Suppressor macrophage treated with lipopolysaccharide for 4 hours (primary cell): ENCODE measurements at places on chromosomes 4 and X.

DNA sequence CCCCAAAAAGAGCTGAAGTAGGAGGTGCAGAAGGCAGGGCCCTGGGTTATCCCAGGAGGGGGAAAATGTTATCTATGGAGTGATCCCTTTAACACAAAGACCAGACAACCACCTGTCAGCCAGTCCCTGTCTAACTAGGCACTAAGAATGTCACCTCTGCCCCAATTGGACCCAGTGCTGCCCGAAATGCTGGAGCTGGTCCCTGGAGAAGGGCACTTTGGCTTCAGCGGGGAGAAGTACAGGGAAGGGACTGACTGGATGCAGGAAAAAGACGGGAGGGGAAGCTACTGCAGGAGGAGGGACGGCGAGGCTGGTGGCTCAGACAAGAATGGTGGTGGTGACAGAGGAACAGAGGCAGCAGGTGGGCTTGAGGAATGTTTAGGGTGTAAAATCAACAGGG is 17.3 kb downstream of the PHKA2 start:
- no peak for DNase-seq

- no peak for DNase-seq
These were observed 196.9 kb upstream of the ANK2 start for GRCh38 chr4:112852601-112853000.

- no peak for DNase-seq
These were observed 150.4 kb downstream of the SOWAHB start for GRCh38 chr4:76747563-76747962.

GRCh38 chrX:78747489-78747888 is at the start of gene LPAR4:
LPAR4 (plus strand) TSS chrX:78747720; CDS start chrX:78754870, 7,150 bp downstream.
- no peak for DNase-seq

GRCh38 chr4:72109959-72110497 is 78.2 kb downstream of the NPFFR2 start:
- no peak for DNase-seq

DNA sequence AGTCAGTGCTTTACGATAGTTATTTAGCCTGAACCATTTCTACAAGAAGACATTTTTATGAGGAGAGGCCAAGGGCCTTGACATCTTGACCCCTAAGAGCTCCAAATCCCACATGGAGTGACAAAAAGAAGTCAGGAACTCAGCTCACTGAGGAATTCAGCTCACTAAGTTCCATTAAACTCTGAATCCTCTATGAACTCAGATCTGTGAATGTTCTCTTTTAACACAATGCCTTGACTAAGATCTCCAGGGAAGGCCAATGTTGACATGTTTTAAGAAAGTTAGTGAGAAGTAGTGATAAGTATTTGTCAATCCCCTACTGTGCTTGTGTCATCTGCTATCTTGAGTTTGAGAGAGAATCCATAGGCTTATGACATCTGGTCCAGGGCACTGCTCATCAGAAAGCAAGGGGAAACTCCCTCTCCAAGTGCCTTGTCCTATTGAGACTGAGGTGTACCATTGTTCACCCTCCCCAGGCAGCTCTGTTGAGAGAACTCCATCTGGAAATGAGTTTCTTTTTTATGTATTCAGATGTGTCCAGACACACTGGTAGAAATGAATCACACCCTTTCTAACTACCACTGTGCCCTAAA is 68.7 kb upstream of the PCDH19 start:
- no peak for DNase-seq

DNA sequence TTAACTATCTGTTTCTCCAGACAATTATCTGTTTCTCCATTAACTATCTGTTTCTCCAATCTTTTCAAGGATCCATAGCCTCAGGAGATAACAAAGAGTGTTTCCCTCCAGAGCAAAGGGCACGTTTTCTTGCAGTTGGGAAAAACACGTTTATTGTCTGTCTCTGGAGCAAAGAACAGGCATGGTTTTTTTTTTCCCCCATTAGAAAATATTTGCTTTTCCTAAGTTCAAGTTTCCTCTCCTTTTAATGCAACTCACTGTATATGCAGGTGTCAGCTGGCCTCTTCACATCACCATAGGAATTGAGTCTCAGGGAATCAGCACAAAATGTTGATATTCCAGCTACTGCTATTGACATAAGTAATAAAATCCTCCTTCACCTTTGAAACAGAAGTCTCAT is 984.4 kb downstream of the RAB28 start:
- no peak for DNase-seq

DNA sequence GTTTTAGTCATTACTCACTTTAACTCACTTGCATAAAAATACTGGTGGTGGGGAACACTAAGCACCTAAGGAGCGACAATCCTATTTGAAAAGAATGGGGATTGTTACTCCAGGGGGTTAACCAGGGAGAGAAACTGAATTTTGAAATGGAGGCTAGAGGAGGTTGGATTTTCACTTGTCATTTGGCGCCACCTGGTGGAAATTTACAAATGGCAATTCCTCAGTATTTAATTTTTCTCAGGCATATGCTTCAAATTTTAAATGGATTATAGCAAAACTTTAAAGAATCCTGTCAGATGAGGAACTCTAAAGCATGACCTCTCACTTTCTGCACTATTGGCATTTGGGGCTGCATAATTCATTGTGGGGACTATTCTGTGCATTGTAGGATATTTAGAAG is 2.7 kb upstream of the GEMIN8 start:
- DNase-seq = peak; percentile 65

- DNase-seq = no peak
These were observed 3.9 kb downstream of the AIMP1 start for GRCh38 chr4:106320235-106320634.

DNA sequence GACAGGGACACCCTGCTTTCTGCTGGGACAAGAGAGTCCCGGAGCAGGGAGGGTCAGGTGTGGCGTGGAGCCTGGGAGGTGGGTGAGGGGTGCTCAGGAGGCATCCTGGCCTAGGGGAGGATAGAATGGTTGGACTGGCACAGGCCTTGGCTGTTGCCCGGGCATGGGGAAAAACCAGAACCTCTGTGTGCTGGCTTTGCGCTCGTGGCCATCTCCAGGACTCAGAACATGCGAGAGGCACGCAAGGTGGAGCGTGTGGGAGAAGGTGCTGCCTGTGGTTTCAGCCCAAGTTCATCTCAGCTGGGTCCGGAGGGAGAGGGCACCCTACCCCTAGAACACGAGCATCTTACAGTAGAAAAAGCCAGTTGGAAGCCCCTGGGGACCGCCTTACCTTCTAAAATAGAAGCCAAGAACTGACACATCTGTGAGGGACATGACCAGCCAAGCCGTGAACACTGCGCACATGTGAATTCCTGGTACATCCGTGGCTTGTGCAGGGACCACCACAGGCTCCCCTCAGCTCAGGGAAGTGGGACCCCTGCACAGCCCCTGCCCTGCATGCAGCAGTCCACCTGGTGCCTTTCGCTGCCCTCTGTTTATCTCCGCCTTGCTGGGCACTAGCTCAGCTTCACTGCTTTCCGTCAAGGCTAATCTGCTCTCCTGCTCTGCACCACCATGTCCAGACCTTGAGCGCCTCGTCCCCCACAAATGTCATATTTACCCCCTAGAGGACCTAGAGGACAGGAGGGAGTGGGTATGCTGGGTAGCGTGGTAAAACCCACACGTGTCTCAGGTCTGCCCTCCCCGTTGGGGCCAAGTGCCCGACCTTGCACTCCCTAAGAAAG is 13.5 kb downstream of the MSANTD1 start:
- DNase-seq = no peak

GRCh38 chr4:61752617-61753016 is 552.5 kb downstream of the ADGRL3 start:
- DNase-seq = no peak

- DNase-seq = no peak
These were observed 12.2 kb upstream of the EDA start for GRCh38 chrX:69603566-69604194.

- no peak for DNase-seq
These were observed at the start of gene PABPC4L for GRCh38 chr4:134201216-134202161. PABPC4L (minus strand) TSS chr4:134201789; CDS start chr4:134201019, 770 bp downstream.

- DNase-seq = no peak
These were observed 17.0 kb downstream of the ADD1 start for GRCh38 chr4:2860391-2861348.

- DNase-seq = no peak
These were observed 131.0 kb upstream of the MAP3K15 start for GRCh38 chrX:19646282-19646681.

- DNase-seq = no peak
These were observed 114.1 kb downstream of the GLUD2 start for GRCh38 chrX:121161501-121161933.

GRCh38 chr4:15714141-15714540 is 11.3 kb downstream of the BST1 start:
- DNase-seq = no peak

- DNase-seq = no peak
These were observed 16.7 kb upstream of the PPA2 start for GRCh38 chr4:105490523-105490922.

DNA sequence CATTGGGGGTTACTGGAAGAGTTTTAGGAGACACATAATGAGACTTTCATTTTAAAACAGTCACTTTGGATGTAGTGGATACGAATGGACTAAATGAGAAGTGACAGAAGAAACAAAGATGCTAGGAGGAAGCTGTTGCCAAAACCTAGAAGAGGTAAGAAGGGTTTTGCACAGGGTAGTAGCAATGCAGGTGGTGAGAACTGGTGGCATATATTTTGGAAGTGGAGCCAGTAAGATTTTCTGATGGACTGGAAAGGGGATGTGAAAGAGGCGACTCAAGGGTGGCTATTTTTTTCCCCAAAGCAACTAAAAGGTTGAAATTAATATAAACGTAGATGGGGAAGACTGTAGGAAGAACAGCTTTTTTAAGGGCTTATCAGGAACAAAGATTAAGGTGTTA is 462.0 kb downstream of the IL15 start:
- DNase-seq = no peak

- no peak for DNase-seq
These were observed 205.1 kb upstream of the CTSO start for GRCh38 chr4:156158747-156159146.

GRCh38 chr4:170047771-170048354 is 21.7 kb upstream of the MFAP3L start:
- peak; percentile 80 for DNase-seq

DNA sequence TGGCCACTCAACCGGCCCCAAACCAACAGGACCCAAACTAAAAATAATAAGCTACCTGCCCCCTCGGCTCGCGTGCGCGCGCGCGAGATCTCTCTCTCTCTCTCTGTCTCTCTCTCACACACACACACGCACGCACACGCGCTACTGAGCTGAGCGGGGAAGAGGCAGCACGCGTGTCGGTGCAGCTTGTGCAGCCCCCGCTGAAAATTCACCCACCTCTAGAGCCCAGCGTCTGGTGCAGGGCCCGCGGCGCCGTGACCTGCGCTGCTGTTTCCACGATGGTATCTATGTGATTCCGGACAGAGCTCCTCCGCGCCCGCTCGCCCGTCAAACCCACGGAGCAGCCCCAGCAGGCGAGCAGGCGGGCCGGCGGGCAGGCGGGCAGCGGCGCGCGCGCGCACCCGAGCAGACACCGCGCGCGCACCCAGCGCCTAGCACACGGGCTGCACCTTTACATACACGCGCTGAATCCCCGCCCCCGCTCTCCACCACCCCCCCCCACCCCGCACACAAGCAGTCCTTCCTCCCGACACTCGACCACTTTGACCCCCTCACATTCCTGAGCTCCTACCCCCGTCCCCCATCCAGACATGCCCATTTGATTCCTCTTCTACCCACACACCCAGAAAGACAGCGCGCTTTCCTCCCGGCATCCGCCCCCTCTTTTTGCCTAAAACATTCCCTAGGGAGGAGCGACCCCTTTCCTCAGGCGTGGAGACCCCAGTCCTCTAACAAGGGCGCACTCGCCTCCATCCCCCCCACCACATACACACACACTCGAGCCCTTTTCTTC is 1.0 kb downstream of the SLITRK4 start:
- no peak for DNase-seq

DNA sequence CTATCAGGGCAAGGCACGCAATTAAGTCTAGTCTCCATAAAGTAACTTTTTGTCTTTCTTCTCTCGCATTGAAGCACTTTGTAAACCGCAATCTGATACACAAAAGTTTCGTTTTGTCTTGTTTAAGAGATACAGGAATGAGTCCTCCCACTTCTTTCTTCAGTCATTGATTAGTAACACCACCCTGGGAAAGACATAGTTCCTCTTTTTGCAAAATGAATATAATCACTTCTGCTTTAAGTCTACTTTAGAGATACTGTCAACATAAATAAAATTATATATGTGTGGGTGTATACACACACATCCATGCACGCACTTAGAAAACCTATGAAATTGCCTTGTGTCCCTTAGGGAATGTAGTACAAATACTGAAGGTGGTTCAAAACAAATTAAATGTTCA is 11.7 kb downstream of the COQ2 start:
- DNase-seq = peak; percentile 81

DNA sequence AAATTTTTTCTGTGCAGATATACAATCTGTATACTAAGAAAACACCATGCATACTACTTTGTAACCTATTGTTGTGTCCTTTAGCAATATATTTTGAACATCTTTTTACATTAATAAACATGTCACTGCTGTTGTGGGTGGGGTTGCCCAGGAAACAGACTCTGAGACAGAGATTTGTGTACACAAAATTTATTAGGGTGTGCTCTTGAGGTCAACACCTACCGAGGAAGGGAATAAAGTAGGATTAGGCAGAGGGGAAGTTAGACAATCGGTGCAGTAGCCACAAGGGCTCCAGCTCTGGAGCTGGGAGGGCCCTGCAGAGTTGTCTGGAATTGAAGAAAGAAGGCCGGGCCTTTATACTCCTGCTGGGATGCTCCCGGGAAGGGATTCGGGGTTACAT is 56.4 kb downstream of the CXorf58 start:
- no peak for DNase-seq

- DNase-seq = peak; percentile 24
These were observed 5.0 kb upstream of the TSPAN5 start for GRCh38 chr4:98663226-98664006.

- DNase-seq = no peak
These were observed 91.9 kb downstream of the TSPAN5 start for GRCh38 chr4:98566361-98567008.

GRCh38 chr4:94508806-94509205 is 57.1 kb downstream of the PDLIM5 start:
- no peak for DNase-seq

DNA sequence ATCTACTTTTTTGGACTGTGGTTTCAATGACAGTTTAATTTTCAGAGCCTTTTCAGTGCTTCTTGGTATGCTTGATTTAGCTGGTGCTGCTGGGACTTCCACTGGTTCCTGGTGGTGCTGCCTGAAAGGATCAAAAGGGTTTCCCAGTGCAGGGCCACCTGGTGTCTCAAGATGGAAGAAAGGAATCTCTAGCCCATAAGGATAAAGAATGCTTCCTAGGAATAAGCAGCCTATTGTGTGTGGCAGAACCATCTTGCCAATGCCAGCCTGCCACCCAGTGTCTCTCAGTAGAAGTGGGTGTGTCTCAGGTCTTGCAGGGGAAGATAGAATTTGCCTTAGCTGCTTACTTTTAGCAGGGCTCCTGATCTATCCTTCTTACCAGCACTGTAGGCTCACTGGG is 15.0 kb upstream of the RAI2 start:
- no peak for DNase-seq
